Heart left ventricle (tissue), 16 donors: ENCODE measurements at places on chromosomes 1 and 21. TPM values are rescaled to one million over a fixed set of nuclear protein-coding genes. Genes with fewer than 3 reads are reported as not detected.
A peak's percentile ranks its signal among the peaks of the same experiment; 100 is the strongest.

DNA sequence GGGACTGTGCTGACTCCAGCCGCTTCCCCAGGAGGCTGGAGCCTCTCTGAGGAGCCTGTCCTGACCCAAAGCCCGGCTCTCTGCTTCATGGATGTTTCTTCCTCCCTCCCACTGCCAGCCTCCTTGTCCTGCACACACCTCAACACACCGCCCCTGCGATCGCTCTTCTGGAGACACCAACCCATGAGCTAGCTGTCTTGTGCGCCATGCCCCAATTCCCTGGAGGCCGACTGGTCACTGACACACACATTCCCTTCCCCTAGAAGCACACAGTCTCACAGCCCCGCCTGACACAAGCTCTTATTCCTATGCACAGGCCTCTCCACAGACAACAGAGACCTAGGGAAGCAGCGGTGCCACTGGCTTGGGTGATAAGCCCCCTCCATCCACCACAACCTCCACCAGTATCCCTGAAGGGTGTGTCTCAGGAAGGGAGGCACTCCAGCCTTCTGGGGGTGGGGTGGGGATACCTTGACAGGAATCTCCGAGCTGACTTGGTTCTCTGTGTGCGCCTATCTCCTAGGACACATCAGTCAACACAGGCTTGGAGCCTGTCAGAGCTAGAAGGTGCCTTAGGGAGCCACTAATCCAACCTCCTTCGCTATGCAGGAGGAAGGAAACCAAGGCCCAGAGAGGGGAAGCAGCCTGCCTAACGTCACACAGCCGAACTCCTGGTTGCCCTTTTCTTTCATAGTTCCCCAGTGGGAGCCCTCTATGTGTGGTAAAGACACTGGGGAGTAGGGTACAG is 31.1 kb downstream of the AHDC1 start:
- DNase-seq = peak; percentile 34
- no peak overlapping the region for H3K4me3 ChIP-seq

DNA sequence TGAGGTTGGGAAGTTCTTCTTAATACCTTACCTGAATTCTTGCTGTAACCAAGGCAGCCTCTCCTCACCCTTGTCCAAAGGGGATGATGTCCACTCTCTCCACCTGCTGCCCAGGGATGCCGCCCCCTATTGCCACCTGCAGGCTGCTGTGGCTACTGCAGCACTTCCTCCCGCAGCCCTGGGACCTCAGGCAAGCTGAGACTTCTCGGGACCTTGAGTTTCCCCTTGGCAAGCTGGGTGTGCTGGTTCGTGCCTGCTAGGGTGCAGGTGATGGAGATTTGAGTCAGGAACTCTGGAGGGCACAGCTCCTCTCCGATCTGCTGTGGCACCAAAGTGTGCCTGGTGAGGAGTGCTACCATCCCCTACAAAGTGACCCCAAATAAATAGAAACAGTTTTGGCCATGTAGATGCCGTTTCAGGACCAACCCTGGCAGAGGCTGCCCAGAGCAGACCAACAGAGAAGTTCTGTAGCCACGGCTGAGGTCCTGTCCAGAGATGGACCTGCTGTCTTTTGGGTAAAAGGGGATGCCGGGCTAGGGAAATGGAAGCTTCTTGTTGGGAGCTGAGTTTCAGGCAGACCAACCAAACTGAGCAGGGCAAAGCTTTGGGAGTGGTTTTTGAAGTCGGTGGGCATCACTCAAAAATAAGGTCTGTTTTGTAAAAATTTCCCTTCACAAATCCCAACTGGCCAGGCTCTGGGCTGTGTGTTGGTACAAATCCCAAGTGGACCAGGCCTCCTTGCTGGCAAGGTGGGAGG is 31.7 kb downstream of the RUNX3 start:
- H3K4me1 ChIP-seq = no peaks in the 10 kb centered on the region
- no peak for DNase-seq
- no peak overlapping the region for H3K4me3 ChIP-seq
- H3K27me3 ChIP-seq = peaks cover 4% of the 10 kb centered on the region
- no peaks in the 10 kb centered on the region for H3K36me3 ChIP-seq

DNA sequence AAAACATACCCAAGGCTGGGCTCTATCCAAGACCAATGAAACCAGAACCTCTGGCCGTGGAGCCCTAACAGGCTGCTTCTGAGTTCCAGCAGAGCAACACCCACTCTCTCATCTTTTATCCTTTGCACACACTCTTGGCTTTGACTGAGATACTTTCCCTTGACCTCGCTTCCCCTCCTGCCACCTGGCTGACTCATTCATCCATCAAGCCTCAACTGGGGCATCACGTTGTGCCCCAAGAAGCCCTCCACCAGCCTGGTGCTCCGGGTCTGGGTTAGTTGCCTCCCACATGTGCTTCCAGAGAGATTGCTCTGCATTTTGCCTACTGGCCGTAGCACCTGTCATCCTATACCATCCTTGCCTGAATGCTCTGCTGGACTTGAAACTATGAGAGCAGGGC is 34.5 kb upstream of the SERBP1 start:
- H3K4me3 ChIP-seq = no peak overlapping the region
- no peaks in the 10 kb centered on the region for H3K27me3 ChIP-seq
- H3K36me3 ChIP-seq = no peaks in the 10 kb centered on the region
- no peak overlapping the region for H3K27ac ChIP-seq
- no peak for DNase-seq
- H3K4me1 ChIP-seq = peaks cover 31% of the 10 kb centered on the region

DNA sequence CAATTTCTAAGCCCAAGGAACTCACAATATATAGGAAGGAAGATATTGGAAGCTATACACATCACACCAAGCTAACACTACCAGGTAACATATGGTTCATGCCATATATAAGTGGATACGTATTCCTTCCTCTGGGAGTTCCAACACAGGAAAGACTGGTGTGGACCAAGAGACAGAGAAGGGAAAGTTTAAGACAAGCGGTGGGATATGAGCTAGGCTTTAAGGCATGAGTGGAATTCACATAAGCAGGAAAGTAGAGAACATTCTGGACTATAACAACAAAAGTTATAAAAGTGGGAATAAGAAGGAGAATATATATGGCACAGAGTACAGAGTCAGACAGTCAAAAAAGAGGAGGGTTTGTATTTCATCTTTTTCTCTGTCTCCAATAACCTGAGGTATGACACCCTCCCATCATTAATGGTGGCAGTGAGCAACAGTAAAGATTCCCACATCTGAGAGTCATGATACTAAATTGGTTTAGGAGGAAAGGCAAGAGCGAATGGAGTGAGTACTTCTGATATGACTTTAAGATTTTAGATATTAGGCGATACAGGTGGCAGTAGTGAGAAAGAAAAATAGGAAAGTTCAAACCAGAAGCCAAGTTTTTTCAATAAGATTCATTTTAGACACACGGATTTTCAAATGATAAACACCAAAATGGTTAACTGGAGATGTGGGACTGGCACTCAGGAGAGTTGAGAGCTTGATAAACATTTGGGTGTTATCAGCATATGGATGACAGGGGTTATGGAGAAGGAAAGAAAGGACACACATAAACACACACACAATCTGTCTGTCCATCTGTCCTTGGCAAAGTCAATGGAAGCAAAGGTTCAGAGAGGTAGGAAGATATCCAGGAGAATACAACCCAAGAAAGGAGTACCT is 87.4 kb upstream of the TTC39A start:
- H3K36me3 ChIP-seq = peaks cover 23% of the 10 kb centered on the region
- H3K27ac ChIP-seq = peak overlapping the region; percentile 53
- peaks cover 10% of the 10 kb centered on the region for H3K4me1 ChIP-seq
- DNase-seq = no peak
- no peak overlapping the region for H3K4me3 ChIP-seq

DNA sequence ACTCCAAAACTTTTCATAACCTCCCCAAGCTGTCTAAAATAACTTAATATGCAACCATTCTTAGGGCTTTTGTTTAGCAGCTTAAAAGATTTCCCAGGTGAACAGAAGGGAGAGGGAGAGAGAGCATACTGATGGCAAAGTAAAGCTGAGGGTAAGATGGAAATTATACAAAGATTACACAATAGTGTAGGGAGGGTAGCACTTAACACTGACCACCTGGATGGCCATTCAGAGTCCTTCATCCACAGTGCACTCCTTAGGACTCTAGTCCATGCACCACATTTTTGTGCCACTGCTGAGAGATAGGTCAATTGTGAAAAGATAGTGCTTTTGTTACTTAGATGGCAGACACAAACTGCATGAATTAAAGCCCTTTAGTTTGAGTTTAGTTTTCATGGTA is 574.6 kb downstream of the LMO4 start:
- peaks cover 3% of the 10 kb centered on the region for H3K4me1 ChIP-seq
- H3K4me3 ChIP-seq = no peak overlapping the region
- H3K27ac ChIP-seq = no peak overlapping the region
- H3K27me3 ChIP-seq = no peaks in the 10 kb centered on the region
- DNase-seq = no peak
- H3K36me3 ChIP-seq = no peaks in the 10 kb centered on the region

DNA sequence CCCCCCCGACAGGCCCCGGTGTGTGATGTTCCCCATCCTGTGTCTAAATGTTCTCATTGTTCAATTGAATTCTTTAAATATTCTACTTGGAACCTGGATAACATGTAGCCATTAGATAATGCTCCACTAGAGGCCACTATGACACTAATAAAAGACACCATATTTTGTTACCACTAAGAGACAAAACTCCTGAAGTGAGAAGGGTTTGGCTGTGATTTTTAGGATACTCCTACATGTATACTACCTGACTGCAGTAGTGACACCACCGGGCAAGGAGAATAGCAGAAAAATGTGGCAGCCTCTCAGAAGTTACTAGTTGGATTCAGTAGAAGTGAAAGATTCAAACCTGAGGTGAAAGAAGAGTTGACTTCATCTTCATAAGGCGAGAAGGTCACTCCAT is 36.0 kb downstream of the F5 start:
- H3K36me3 ChIP-seq = no peaks in the 10 kb centered on the region
- no peaks in the 10 kb centered on the region for H3K27me3 ChIP-seq
- no peaks in the 10 kb centered on the region for H3K4me1 ChIP-seq
- no peak for DNase-seq

DNA sequence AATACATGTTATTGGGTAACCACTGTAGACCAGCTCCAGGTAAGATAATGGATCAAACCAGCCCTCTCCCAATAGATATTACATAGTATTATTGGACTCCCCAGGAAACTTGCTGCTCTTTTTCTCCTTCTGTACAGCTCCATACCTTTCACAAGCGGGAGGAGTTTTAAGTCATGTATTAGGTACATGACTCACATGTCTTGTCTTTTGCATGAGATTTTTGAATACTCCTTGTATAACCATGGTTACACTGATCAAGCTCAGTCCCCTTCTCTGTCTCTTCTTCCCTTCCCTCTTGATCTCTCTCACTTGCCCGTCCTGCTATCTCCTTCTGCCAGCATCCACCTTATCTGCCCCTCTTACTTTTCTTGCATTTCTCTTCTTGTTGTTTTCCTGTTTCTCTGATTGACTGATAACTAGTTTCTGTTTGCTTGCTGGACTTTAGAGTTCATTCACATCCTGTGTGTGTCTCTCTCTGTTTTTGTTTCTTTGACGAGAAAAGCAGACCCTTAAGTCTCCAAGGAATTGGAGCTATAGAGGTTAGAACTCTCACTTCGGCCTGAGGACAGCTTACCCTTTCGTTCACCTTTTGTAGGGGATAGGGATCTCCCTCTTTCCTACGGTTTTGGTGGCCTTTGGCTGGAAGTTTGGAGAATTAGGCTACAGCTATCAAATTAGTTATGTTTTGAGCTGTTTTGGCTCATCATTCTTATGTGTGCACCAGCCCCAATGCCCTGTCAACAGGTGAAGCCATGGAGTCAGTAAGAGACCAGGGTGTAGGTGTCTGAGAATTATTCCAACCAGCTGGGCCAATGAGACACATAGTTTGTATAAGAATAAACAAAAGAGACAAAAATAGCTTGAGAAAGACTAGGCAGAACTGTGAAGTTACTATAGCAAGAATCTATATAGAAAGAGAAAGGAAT is 49.0 kb upstream of the ASB17 start:
- no peak for DNase-seq
- no peaks in the 10 kb centered on the region for H3K4me1 ChIP-seq
- no peak overlapping the region for H3K4me3 ChIP-seq
- H3K36me3 ChIP-seq = no peaks in the 10 kb centered on the region
- H3K27ac ChIP-seq = no peak overlapping the region

The PYHIN1 gene
- total RNA-seq = 1.2 TPM

The SPRR3 gene
- not detected for total RNA-seq
